ENCODE measurements at places on chromosomes 4 and X.

- DNase-seq: no peak
These were observed 156.0 kb upstream of the GALNT7 start for GRCh38 chr4:173012608-173013007.

- no peak for DNase-seq
These were observed 1.8 kb downstream of the PPP2R3B start for GRCh38 chrX:384861-385260.

GRCh38 chr4:64911846-64912245, 502.6 kb upstream of the TECRL start:
- DNase-seq: peak; percentile 2

GRCh38 chr4:41287005-41287404, 30.3 kb downstream of the UCHL1 start:
- DNase-seq: no peak

- DNase-seq: peak; percentile 78
These were observed 47.9 kb upstream of the UNC5C start for GRCh38 chr4:95596676-95597075.

DNA sequence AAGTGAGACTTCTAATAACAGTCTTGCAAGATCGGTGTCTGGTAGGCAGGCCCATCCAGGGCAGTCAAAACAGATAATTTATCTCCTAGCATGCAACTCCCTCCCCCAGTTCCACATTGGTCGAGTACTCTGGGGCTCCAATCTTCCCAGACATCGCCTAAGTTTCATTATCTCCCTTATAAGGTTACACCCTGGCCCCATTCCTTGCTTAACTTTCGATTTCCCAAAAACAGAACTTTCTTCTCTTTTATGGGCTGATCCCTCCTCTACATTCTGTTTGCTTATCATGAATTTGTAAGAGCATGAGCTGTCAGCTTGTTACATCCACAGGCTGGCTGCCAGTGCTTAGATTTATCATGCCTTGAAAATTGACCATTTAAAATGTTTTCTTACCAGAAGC, 471.3 kb downstream of the TECRL start:
- no peak for DNase-seq

- peak; percentile 78 for DNase-seq
These were observed 134.3 kb upstream of the AP1S2 start for GRCh38 chrX:15988661-15989603.

DNA sequence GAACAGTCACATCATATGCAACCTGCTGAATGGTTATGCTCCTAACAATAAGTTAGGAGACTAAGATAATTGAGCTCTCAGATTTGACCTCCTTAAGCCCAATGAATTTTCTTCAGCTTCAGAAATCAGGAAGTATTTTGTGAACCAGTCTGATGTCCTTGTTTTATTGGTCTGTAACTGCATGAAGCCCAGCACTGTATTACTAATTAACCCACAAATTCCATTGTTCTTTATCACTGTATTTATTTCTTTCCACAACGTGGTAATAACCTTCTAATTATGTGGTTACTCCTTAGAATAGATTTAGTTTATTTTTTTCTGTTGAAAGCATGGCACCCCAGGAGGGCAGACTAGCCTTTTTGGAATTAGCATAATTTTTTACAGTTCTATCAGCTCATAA, 3.9 kb upstream of the MFAP3L start:
- no peak for DNase-seq

DNA sequence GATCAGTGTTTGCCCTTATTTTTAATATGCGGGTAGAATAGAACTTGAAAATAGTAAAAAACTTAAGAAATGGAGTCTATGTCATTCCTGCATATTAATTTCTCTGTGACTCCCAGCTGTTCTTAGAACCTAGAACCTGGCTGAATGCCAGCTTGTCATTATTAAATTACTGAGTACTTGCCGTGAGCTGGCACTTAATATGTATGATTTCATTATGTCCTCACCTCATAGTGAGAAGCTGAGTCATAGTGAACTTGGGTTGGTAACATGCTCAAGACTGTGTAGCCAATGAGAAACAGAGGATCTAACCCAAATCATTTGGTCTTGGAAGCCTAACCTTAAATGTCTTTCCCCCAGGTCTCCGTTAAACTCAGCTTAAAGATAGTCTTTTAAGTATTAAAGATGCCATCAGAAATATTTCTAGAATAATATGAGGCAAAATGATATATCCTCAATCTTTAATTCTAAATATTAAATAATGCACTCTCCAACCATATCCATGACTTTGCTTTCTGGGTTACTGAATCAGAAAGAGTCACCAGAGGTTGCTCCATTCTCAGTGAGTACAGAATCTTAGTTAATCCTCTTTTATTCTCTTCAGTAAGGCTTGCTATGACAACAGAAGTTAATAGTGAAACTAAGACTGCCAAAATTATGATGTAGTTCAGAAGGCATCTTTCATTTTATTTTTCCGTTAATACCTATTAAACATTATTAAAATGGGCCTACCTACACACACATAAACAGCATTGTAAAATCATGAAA, 58.6 kb upstream of the TLL1 start:
- no peak for DNase-seq

- no peak for DNase-seq
These were observed 17.5 kb downstream of the ANKRD50 start for GRCh38 chr4:124694946-124695598.

- DNase-seq: no peak
These were observed 18.5 kb upstream of the BDH2 start for GRCh38 chr4:103118166-103118565.

DNA sequence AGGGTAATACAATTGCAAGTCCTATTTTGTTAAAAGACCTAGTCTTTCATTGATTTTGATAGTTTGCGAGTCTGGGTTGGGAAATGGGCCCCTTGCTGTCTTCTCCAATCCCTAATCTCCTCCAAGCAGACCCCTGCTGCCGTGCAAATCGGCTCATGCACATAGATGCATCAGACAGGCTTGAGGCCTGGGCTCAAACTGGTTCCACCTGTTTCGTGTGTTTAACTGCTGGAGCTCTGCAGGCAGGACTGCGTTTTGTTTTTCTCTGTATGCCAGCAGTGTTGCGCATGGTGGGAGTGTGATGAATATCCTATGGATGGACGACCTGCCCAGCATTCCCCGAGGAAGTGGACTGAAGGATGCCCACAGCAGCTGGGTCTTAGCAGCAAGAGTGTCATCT, 133.9 kb downstream of the PDGFRA start:
- DNase-seq: no peak

DNA sequence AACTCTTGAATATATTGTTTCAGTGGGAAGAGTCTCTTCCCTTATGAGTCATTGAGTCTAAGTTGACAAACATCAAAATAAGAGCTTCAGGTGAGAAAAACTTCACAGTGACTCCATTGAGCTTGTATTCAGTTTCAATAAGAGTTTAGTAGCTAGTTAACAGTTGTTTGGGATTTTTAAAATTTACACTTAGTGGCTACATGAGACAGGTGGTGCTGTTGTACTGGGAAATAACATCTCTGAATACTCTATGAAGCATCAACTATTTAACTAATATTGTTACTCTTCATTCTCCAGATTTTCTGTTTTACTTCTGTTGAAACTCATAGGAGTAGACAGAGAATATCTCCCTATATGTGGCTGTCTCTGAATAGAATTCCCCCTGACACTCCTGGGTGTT, 1609.1 kb downstream of the C4orf33 start:
- DNase-seq: no peak

DNA sequence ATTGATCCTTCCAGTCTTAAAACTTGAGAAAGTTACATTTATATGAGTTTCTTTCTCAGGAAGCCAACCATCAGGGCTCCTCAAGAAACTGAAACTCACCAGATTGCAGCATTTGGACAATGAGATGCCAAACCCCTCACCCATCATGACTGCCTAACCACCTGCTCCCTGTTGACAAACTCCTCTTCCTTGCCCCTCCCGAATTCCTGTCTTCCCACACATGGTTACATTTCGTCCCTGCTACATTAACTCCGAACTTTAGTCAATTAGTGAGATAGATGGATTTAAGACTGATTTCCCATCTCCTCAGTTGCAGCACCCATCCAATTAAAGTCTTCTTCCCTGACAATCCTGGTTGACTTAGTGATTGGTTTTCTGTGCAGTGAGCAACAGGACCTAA, 118.7 kb downstream of the ZNF330 start:
- no peak for DNase-seq

DNA sequence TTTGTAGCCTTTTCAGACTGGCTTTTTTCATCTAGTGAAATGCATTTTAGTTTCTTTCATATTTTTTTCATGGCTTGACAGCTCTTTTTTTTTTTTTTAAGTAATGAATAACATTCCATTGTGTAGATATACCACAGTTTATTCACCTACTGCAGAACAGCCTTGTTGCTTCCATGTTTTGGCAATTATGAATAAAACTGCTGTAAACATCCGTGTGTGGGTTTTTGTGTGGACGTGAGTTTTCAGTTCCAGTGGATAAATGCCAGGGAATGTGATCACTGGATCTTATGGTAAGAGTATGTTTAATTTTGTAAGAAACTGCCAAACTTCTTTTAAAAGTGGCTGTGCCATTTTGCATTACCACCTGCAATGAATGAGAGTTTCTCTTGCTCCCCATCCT, 160.8 kb downstream of the SOWAHB start:
- DNase-seq: no peak

DNA sequence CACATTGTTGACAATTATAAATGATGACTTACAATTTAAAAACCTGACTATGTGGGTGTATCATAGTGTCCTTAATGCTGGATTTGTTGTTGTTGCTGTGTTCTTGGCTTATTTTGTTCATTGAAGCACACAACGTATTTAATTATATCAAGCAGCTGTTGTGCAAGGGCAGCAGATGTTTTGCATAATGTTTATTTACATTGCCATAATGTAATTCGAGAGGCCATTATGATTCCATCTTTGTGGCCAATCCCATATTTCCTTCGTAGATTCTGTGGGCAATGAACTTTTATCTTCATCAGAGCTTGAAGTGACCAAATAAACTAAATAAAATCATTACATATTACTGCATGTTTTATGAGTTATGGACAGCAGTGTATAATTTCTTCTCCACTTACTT, 422.6 kb upstream of the GALNTL6 start:
- DNase-seq: no peak

DNA sequence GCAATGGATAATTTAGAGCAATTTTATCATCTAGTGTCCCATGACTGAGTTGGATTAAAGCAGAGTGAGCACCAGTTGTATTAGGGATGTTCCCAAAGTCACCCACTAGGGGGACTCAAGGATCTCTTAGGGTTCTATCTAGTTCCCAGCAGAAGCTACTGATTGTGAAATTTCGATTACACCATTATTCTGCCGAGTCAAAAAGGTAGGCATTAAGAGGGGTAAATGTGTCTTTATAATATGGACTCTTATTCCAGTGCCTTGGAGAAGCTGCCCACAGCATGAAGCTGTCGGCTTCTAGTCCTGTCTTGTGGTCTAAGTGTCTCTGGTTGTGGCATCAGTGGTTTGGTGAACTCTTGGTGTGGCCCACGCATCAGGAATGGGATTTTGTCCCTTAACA, 53.3 kb downstream of the RGS12 start:
- DNase-seq: peak; percentile 90

DNA sequence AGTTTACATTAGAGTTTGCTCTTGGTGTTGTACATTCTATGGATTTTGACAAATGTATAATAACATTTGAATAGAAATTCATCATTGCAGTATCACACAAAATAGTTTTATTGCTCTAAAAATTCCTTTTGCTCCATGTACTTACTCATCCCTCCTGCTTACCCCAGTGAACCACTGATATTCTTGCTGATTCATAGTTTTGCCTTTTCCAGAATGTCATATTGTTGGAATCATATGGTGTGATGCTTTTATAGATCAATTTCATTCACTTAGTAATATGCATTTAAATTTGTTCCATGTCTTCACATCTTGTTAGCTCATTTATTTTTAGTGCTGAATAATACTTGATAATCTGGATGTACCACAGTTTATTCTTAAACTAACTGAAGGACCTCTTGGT, 1593.2 kb downstream of the C4orf33 start:
- DNase-seq: no peak

GRCh38 chrX:24357106-24357505, 3.3 kb upstream of the SUPT20HL1 start:
- DNase-seq: no peak

DNA sequence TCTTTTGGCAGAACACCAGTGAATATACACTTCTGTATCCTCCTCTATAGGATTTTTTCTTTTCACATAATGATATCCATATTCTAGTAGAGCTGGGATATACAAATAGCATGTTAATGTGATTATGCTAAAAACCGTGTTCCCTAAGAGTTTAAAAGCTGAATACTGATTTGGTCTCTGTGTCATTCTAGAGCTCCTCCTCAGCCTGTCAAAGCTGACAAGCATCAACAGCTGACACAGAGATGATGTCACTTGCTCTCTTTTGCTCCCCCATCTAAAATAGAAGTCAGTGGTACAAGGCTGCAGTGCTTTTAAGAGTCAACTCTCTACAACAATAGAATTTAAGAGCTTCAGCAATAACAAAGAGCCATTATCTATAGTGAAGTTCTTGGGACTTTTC, 17.1 kb upstream of the HERC3 start:
- DNase-seq: no peak

GRCh38 chrX:155841232-155841631, 39.9 kb upstream of the VAMP7 start:
- DNase-seq: peak; percentile 73

- no peak for DNase-seq
These were observed 111.8 kb upstream of the DKK2 start for GRCh38 chr4:107147873-107148272.

DNA sequence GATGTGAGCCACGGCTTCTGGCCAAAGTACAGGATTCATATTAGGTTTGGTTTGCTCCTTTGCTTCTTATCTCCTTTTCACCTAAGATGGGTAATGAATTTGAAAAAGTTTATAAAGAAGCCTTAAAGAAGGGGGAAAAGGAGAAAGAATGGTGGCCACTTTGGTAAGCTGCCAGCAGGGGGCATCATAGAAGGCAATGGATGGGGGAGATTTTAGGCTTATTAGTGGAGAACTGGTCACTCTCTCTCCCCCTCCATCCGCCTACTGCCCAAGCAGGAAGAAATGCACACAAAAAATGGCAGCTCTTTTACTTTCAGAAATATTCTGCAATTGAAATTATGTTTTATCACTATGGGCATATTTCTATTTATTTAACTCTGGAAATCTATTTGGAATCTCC, 32.0 kb downstream of the SPARCL1 start:
- DNase-seq: peak; percentile 36

DNA sequence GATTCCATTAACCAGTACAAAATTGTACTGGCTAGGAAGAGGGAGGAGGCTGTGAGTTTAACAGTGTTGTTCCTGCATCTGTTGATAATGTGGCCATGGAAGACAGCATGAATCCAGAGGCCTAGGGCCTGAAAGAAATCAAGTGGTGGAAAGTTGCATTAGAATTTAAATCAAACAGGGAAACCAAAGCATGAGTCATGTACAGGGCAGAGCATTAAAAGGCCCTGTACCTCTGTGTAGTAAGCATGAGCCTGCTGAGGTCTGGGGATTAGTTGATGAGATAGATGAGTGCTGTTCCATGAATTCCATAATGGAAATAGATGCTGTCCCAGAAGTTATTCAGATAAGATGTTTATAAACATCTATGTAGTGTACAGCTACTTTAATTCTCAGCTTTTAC, 58.3 kb downstream of the MID1IP1 start:
- no peak for DNase-seq

DNA sequence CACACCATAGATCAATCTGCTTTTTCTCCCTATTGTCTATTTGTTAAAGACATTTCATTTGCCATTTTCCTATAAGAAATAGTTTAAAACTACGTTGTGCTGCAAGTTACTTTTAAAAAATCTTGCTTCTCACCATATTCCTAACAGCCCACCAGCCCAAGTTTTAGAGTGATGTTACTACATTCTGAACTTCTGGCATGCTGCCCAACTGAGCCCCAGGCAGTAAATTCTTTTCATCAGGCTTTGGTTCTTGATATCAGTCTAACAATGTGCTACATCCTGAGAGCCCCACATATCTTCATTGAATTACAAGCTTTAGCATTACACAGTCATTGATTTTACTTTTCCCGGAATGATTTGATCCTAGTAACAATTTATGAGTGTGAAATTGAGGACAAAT, 283.8 kb upstream of the IL1RAPL1 start:
- no peak for DNase-seq
